Stimulated activated CD4-positive, alpha-beta T cell treated with anti-CD3 and anti-CD28 coated beads, Interleukin-15, amount 100 ng/mL, for 24 hours (primary cell): ENCODE measurements at places on chromosomes 13 and 19.

DNA sequence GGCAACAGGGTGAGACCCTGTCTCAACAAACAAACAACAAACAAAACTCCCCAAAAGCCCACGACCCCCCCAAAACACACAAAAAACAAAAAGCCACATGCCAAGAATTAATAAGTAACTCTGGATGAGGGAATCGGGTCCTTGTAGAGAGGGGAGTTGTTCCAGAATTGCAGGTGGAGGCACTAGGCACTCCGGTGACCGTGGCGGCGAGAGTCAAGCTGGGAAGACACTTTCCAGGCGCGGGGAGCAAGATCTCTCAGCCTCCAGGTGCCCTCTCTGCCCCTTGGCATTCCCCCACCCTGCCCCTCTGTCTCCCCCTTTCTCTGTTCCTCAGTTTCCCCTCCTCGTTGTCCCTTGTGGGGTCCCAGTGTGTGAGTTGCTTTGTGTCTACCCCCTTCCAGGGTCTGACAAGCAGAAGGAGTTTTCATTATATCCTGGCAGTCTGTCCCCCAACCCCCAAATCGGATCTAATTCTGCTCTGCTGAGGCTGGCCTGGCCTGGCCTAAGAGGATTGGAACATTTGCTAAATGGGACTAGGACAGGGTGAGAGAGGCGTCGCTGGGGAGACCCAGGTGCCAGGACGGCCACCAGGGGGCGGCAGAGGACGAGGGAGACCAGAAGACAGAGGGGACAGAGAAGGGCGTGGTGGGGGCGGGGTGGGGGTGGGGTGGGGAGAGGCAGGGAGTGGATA lies 8.3 kb upstream of the CRX start:
- DNase-seq = peak; percentile 88

GRCh38 chr19:608155-609003 lies 18.7 kb downstream of the HCN2 start:
- DNase-seq = no peak

DNA sequence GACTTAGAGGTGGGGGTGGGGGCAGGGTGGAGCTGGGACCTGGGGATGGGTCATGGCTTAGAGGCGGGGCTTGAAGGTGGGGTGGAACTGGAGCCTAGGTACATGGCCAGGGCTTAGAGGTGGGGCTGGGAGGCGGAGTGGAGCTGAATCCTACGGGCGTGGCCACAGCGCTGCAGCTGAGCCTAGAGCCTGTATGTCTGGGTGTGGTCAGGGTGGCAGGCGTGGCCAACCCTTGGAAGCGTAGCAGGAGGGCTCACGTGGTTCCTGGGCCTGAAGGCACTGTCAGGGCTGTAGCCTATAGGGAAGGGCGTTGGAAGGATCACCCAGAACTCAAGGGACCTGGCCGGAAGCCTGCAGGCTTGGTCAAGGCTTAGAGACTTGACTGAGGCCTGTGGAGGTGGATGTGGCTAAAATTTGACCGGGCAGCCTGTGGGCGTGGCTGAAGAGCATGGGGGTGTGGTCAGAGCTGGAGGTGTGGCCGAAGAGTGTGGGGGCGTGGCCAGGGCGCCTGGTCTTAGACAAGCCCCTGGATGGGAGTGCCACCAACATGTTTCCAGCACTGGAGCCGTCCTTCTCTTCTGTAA lies 24.3 kb downstream of the COLGALT1 start:
- DNase-seq = peak; percentile 39

DNA sequence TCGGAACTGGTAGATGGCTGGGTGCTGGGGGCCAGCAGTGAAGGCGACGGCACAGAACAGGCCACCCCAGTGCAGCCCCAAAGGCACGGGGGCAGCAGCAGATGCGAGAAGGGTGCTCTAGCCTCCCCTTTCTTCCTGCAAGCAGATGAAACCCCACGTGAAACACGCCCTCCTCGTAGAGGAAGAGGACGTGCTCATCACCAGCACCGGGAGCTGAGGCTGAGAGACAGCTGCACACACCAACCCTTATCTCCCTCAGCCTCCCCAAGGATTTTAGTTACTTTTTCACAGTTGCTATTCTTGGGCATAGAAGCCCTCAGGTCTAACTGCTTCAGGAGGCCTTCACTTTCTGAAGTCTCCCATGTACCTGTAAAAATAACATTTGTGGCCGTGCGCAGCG lies 11.9 kb downstream of the ZNF787 start:
- DNase-seq = no peak

DNA sequence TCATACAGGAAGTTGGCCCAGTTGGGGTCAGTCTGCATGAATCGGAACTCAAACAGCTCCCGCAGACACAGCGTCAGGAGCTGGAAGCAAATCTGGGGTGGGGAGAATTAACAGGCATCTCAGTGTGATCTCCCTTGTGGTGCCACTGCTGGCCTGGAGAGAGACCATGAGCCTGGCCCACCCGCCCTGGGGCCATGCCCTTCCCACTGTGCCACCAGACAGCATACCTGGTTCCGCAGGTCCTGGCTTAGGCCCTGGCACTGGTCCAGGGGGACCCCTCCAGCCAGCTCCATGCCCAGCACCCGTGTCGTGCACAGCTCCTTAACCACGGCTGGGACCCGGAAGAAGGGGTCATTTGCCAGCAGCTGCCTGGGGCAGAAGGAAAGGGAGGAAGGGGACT lies 9.6 kb upstream of the NUMBL start:
- DNase-seq = no peak

- no peak for DNase-seq
Observed at GRCh38 chr13:29743201-29743786, 107.1 kb downstream of the UBL3 start.

- no peak for DNase-seq
Observed at GRCh38 chr19:55644191-55644833, 863 bp downstream of the ZNF581 start.

- no peak for DNase-seq
Observed at GRCh38 chr13:110600261-110600819, 15.0 kb upstream of the NAXD start.

DNA sequence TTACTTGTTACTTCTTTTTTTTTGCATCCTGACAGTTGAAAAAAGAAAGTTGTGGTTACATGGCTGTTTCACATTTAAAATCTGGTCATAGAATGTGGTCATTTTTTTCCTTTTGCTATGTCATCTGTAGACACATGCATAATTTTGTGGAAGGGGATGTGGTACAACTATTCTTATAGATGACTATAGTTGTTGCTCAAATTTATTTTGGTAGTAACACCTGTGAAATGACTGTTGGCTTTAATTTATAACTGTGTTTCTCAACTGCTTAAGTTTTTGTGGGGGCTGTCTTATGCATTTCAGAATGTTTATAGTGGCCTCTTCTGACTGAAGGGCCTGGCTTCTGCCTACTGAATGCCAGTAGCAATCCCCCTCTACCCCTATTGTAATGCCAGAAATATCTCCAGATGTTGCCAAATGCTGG lies 130.5 kb downstream of the PAN3 start:
- no peak for DNase-seq

DNA sequence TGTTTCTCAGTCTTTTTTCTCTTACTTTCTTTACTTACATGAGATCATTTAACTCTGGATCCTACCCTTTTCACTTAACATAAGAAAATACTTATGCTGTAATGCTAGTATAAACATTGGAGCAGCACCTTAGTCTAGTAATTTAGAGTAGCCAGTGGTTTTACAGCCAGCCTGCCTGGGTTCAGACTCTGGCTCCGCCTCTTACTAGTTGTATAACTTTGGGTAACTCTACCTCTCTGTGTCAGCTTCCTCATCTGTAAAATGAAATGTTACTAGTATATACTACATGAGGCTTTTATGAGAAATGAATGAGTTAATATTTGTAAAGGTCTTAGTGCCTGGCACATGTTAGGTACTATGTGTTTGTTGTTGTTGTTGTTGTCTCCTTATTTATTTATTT lies 5.6 kb downstream of the CDADC1 start:
- DNase-seq = no peak

- no peak for DNase-seq
Observed at GRCh38 chr13:34833562-34834182, 108.4 kb upstream of the NBEA start.

DNA sequence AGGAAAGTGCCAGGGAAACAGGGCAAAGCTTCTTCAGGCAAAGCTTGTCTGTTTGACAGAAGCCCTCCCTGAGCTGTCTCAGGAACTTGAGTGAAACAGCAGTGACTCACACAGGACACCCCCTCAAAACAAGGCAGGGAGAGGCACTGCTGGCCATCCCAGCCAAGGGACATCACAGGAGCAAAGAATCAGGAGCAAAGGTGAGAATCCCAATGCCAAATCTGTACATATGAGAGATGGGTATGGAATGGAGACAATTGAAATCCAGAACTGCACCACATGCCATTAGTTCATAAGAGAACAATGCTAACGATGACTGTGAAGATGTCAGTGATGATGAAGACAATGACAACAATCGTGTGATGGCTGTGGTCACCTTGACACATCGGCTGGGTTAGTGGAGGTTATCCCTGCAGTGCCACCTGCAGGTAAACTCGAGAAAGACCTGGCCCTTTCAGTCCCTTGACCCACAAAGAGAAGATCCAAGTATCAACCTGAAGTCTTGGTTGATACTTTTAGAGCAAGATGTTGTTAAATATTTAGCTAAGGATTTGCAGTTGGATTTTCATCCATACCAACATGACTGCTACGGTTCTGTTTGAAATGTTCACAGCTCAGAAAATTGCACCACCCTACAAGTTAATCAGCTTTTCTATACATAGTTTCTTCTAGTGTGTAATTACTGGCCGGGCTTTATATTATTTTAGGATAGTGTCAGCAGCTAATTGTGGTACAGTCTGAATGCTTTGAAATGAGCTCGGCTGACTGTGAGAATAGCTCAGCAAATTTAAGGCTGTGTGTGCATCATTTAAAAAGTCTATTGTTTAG lies 42.0 kb upstream of the IPO5 start:
- peak; percentile 21 for DNase-seq

- no peak for DNase-seq
Observed at GRCh38 chr13:95783747-95784146, 106.8 kb downstream of the DNAJC3 start.

DNA sequence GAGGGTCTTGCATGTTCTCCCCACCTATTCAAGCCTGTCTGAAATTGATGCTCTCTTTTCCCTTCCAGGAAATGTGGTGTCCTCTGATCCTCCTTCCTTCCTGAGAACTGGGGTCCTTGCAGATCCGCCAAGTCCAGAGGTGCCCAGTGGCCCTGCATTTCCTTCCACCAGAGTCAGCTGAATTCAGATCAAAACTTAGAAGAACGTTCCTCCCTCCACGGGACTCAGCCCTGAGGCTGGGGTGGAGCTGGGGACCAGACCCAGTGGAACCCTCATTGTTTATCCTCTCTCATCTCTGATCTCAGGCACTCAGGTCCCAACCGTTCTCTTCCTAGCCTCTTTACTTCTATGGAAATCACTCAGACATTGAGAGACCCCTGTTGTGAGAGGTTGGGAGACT lies 477.3 kb downstream of the TSHZ3 start:
- no peak for DNase-seq

DNA sequence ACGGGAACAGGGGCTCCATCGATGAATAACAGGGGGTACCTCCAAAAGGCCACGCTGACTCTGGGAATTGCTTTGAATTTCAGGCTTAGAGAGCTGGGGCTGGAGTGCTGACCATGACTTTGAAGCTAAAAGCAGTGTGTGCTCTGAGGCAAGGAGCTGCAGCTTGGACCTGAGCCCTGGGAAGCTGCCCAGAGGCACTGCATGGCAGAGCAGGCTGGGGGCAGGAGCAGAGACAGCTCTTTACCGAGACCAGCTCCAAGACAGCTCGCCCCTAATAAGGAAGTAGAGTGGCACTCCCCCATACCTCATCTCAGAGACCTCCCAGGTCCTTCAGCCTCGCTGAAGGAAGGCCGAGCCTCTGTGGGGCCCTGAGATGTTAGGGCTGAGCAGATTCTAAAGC lies 200.2 kb downstream of the COL4A1 start:
- DNase-seq = no peak

DNA sequence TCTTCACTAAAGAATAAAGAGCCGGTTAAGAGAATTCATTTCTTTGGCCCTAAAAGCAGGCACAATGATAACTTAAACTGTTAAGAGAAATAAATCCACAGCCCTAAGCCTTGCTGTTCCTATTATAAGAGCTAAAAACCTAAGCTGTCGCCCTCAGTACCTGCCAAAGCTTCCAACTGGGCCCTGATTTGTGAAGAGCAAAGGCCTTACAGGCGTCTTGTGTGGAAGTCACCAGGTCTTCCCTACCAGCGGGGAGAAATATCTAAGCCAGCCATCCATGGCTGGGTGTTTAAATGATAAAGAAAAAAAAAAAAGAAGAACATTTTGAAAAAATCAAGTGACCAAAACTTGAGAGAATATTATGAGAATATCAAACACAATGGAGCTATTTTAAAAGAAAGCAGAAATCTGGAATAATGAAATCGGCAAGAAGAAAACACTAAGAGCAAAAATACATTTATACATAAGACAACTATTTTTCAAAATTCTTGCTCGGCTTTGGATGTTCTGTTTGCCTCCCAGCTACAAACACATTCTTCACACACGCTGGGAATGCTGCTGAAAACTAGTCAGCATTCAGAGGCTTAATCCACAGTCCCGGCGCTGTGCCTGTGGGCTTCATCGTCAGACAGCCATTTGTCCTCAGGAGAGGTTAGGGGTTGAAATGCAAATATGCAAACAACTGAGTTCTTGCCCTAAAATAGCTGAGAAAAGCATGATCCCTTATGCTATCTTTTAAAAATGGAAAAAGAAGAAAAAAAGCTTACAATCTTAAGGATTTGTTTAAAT lies 89.8 kb upstream of the LSM14A start:
- no peak for DNase-seq

GRCh38 chr19:48010932-48011758 lies 16.7 kb downstream of the ELSPBP1 start:
- no peak for DNase-seq

- no peak for DNase-seq
Observed at GRCh38 chr13:88908961-88909441, 1237.8 kb downstream of the SLITRK5 start.

DNA sequence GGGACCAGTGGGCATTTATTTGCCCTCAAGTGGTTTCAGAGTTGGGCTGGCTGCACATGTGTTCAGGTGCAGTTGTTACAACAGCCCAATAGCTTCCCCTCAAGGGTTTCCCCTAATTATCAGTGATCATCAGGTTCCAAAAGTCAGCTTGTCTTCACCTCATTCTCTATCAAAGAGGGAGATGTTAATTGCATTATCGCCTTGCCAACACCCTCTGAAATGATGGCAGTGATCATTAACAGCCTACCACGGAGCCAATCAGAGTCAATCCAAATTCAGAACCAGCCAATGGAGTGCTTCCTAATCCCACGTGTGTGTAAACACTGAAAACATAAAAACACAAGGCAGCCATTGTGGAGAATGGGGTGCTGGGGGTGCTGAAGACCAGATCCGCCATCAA lies 248.4 kb upstream of the ZNF507 start:
- no peak for DNase-seq

DNA sequence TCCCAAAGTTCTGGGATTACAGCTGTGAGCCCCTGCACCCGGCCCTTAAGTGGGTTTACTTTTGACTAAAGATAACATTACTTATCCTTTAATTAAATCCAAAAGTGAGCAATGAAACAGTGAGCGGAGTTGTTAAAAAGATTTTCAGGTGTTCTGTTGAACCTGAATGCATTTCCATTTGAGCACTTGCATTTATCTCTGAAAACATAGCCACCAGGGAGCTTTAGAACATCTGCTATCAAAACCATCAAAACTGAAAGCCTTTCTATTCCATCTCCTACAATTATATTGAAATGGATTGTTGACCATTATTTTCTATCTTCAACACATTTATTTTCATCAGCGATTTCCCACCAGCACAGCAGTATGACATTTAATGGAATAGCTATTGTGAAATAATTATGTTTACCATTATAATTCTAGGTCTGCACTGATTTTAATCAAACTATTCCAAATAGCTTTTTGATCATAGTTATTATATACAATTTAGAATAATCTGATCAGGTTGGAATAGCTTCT lies 269.0 kb downstream of the FGF14 start:
- no peak for DNase-seq

- DNase-seq = no peak
Observed at GRCh38 chr13:40940841-40941240, 78.3 kb downstream of the ELF1 start.
